ENCODE measurements at places on chromosomes 11 and 22. TPM values are rescaled to one million over a fixed set of nuclear protein-coding genes. Genes with fewer than 3 reads are reported as not detected.

The PRAME gene
- total RNA-seq = not detected

The RFPL2 gene
- total RNA-seq = not detected

The SGSM1 gene
- 4.2 TPM for total RNA-seq

The ANO9 gene
- total RNA-seq = 10.2 TPM

GRCh38 chr11:94879006-94879405 lies 94.3 kb downstream of the CWC15 start:
- DNase-seq = no peak
- H3K4me1 ChIP-seq = no peaks in the 10 kb centered on the region
- H3K36me3 ChIP-seq = no peaks in the 10 kb centered on the region

GRCh38 chr11:114297806-114298709 lies 1.9 kb downstream of the NNMT start:
- DNase-seq = no peak
- no peak overlapping the region for H3K27ac ChIP-seq
- no peaks in the 10 kb centered on the region for H3K4me1 ChIP-seq
- no peaks in the 10 kb centered on the region for H3K27me3 ChIP-seq
- no peak overlapping the region for H3K4me3 ChIP-seq

- no peaks in the 10 kb centered on the region for H3K36me3 ChIP-seq
- H3K4me3 ChIP-seq = no peak overlapping the region
- peaks cover 8% of the 10 kb centered on the region for H3K4me1 ChIP-seq
- H3K27ac ChIP-seq = no peak overlapping the region
- peaks cover 25% of the 10 kb centered on the region for H3K27me3 ChIP-seq
- DNase-seq = no peak
These were observed 17.4 kb downstream of the SSH3 start for GRCh38 chr11:67320691-67321090.

DNA sequence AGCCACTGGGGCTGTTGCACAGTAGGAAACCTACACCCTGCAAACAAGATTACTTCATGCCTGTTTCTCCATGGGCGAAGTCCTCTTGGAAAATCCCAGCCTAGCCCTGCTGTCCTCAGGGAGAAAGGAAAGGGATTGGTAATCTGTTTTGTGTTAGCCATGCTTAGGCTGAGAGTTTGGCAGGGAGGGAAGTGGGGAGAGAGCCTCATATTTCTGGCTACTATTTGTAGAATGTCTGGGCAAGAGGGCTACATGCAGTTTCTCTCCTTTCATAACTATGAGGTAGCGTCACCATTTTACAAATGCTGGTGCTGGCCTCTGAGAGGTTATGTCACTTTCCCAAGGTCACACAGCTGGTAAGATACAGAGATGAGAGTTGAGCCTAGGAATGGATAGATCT lies 737 bp upstream of the MFRP start:
- no peak overlapping the region for H3K4me3 ChIP-seq
- H3K27ac ChIP-seq = no peak overlapping the region
- H3K36me3 ChIP-seq = no peaks in the 10 kb centered on the region

DNA sequence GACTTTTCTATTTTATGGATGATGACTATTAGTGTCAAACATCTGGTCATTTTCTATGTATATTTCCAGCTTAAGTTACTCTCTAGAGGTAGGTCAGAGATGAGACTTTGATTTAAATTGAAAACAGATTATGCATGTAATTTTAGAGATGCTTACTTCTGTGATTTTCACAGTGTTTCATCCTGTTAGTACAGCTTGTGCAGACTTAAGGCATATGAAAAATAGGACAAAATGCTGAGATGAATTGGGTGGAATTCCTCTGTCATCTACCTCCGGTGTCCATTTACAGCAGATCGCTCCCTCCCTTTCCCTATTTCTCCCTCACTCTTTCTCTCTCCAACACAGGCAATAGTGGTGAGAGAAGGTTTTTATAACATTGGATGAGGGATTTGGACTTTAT lies 14.1 kb downstream of the JAM3 start:
- 0 out of 2 replicates have a peak, but pooled peaks cover 3% of the 10 kb centered on the region for H3K36me3 ChIP-seq
- peaks cover 3% of the 10 kb centered on the region for H3K4me1 ChIP-seq
- DNase-seq = no peak
- H3K4me3 ChIP-seq = no peak overlapping the region
- H3K27ac ChIP-seq = no peak overlapping the region

DNA sequence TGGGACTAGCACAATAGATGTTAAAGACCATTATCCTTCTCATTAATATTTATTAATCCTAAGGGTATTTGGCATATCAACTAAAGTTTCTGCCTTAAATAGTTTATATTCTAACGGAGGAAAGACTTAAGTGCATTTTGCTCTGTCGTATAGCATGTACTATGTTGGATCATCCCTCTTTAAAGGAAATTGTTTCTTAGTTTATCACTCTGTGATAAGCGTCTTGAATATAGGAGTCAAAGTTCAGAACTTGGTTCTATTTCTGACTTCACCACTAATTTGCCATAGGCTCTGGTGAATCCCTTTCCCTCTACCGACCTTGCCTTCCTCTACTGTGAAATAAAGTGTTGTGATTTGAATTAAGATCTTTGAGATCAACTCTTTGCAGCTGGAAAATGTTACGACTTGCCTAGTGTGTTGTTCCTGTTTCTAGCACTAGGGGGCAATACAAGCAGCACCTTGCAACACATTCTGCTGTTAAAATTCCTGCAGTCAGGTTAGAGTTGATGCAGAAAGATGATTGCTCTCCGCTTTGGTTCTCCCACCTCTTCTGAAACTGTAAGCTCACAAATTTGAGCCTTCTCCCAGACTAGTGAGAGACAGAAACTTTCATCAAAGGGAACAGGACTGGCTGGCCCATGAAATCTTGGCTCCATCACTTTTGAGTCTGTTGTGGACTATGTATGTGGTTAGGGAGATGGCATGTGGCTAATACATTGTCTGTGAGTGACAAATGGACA lies 27.8 kb upstream of the ZNRF3 start:
- no peak overlapping the region for H3K4me3 ChIP-seq
- H3K4me1 ChIP-seq = no peaks in the 10 kb centered on the region
- H3K36me3 ChIP-seq = no peaks in the 10 kb centered on the region
- DNase-seq = peak; percentile 85

- H3K4me1 ChIP-seq = no peaks in the 10 kb centered on the region
- no peak overlapping the region for H3K27ac ChIP-seq
- H3K27me3 ChIP-seq = no peaks in the 10 kb centered on the region
- no peak for DNase-seq
These were observed 820.4 kb downstream of the LUZP2 start for GRCh38 chr11:25317216-25317615.

- peaks cover 33% of the 10 kb centered on the region for H3K4me1 ChIP-seq
- DNase-seq = peak; percentile 11
- H3K27me3 ChIP-seq = no peaks in the 10 kb centered on the region
- no peak overlapping the region for H3K4me3 ChIP-seq
These were observed 18.7 kb upstream of the BMAL1 start for GRCh38 chr11:13258855-13259254.

- H3K36me3 ChIP-seq = no peaks in the 10 kb centered on the region
- H3K4me3 ChIP-seq = no peak overlapping the region
- 0 out of 2 replicates have a peak, but pooled peaks cover 5% of the 10 kb centered on the region for H3K4me1 ChIP-seq
- DNase-seq = peak; percentile 8
- no peaks in the 10 kb centered on the region for H3K27me3 ChIP-seq
- H3K27ac ChIP-seq = no peak overlapping the region
These were observed 22.7 kb upstream of the ACER3 start for GRCh38 chr11:76837696-76838677.

GRCh38 chr22:41367039-41367679 lies 14.6 kb upstream of the TEF start:
- no peaks in the 10 kb centered on the region for H3K27me3 ChIP-seq
- no peak overlapping the region for H3K27ac ChIP-seq
- DNase-seq = peak; percentile 58
- H3K4me1 ChIP-seq = peaks cover 18% of the 10 kb centered on the region
- no peak overlapping the region for H3K4me3 ChIP-seq
- H3K36me3 ChIP-seq = no peaks in the 10 kb centered on the region
